ENCODE measurements at places on chromosomes 4 and X.

DNA sequence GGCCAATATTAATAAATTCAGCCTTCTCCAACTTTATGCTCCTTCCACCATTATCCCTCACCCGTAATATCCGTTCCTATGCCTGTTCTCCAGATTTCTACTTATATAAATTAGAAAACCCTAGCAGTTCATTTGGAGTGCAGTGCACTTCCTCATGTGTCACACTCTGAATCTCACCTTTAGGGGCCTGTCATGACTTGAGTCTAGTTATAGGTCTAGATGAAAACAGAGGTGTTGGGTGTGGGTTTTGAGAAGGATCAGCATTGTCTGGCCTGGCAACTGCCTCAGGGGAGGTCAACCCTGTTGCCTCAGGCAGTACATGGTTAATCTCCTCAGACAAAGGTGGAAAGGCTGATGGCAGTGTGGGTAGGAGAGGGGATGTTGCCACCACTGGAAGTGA is 876.8 kb downstream of the FAT4 start:
- DNase-seq, result no peak

- DNase-seq, result no peak
Observed at GRCh38 chr4:103306870-103307375, 108.8 kb upstream of the CENPE start.

DNA sequence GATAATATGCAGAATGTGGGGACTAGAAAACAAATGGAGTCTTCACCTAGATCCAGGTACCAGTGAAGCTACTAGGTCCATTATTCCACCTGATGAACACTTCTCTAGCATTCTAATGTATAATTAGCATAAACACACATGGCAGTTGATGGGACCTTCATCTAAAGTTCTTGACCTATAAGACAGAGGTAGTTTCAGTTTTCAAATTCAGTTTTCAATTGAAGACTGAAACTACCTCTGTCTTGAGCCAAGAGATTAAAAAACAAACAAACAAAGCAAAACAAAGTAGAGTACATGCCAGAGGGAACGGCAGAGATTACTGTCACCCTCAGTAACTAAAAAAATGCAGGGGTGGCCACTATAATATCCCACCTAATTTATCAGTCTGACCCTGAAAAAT is 199.9 kb upstream of the NEIL3 start:
- no peak for DNase-seq

GRCh38 chrX:87388381-87388780 is 129.2 kb upstream of the KLHL4 start:
- no peak for DNase-seq

DNA sequence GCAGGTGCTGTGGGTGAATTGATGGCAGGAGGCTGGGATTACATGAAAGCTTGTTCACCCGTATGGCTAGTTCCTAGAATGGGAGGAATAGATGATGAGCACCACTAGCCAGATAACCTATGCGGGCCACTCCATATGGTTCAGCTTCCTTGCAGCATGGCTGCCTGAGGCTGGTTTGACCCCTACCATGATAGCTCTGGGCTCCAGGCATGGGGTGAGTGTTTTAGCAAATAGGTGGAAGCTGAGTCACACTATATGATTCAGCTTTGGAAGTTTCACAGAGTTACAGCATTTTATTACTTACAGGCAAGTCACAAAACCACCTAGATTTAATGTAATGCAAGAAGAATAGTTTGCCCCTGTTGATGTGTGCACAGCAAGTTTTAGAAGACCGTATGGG is 603.2 kb downstream of the STIM2 start:
- DNase-seq, result no peak

DNA sequence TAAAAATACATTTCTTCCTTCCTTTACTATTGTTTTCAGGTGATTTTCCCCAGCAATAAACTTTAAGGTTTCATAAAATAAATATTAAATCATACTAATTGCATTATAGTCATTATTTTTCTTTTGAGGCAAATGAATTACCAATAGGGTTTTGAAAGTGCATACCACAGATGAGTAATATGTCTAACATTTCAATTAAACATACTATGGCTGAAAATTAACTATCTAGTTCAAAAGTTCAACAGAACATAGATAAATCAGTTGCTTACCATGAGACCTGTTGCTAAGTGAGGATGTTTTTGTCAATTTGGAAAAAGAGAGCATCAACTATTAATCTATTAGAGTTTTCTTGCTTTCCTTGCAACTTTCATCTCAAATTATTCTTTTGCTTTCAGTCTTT is 35.0 kb downstream of the NPY5R start:
- no peak for DNase-seq

DNA sequence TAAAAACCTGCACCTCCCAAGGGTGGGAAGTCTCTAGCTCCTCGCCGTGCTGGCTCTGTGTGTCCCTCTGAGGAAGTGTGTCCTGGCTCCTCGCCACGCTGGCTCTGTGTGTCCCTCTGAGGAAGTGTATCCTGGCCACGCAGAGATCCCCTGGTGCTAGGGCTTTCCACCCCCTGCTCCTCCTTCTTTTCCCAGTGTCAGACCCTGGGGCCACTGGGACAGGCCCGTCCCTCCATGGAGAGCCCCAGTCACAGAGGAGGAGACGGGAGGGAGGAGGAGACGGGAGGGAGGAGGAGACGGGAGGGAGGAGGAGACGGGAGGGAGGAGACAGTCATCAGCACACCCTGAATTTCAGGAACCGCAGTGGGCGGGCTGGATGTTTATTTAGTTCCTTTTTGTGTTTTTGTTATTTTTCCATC is 53.8 kb upstream of the HGFAC start:
- DNase-seq, result peak; percentile 23

DNA sequence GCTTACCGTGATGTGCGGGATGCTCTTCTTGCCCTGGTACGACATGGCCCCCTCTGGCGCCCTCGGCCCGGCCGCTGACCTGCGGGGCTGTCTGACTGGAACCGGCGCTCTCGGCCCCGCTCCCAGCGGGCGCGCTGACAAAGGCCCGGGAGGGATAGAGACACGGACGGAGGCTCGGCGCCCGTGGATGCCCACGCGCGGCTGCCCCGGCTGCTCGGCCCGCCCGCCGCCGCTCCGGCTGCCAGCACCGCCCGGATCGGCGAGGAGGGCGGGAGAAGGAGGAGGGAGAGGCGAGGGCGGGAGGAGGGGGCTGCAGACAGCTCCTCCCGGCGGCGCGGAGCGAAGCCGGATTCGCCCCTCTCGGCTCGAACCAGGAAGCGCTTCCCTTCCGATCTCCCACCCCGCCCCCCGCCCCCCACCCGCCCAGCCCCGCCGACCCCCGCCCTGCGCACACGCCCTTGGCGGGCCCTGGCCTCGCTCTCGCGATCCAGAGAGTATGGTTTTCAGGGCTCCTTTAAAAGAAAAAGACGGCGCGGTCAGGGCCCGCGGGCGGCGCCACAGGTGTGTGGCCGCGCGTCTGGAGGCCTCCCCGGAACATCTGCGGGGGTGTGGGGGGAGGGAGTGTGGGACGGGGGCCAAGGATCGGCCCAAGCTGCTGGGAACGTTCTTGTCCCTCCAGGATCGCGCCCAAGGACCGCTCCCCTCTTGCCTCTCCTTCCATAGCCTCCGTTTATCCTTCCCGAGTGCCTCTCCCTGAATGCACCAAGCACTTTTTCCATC is 4.5 kb downstream of the CRMP1 start:
- DNase-seq, result peak; percentile 87

DNA sequence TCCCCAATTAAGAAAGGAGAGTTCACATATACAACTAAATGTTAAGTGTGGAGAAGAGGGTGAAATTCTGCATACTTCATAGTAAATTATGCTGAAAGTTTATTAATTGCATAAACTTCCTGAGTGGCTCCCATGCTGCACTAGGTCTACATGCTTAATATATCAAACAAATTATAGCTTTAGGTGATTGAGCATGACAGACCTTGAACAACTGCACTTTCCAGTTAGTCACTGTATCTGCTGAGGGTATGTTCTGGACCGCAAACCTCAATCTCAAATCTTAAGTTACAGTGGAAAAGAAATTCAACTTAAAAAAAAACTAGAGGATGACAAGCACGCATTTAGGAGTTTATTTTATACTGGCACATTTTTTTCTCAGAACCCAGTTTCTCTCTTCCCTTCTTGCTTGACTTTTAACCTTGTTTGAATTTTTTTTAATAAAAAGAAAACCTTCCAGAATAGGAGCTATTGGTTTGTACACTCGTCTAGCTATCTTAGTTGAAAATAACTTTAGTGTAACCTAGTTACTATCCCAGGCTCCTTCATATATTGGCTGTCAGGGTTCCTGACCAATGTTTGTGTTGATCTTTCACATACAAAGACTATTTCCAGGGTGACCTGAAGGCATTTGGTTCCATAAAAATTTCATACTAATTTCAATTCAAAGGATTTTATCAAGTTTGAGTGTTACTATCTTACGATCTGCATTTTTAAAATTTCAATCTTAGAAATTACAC is 10.2 kb upstream of the FAM120C start:
- DNase-seq, result no peak

DNA sequence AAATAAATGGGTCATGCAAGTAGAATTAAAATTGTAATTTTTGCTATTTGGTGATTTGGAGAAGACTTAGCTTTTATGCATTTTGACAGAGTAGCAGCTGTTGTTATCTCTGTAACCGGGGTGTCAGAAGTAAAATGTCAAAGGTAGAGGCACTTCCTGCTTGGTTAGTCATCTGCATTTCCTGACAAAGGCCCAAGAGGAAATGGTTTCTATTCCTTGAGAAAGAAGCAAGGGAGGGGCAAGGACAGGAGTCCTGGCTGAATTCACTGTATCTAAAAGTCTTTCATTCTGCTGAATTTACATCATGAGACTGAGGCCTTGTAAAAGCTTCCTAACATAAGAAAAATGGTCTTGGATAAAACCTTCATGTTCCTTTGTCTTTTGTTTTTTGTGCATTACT is 550.9 kb upstream of the BOD1L1 start:
- no peak for DNase-seq

DNA sequence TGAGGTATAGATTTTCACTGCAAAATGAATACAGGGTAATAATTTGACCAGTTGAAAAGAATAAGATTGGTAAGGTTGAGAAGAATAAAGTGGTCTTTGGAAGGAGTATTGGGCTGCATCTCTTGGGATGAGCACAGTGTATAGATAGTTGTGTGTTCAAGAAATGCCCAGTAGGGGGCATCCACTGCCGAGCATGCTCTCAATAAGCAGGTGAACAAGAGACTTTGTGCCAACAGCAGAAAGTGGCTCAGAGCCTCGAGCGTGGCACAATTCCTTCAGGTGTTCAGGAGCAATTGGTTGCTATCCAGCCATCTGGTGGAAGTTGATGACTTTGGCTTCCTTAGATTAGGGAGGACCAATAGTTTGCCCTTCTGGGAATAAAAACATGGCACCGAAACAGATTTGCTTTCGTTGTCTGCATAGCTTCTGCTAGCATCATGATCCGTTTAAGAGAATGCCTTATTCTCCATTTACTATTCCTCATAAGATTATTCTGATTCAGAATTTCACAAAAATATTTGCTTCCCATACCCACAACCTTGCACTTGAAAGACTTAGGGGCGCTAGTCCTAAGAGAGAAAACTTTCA is 258.1 kb upstream of the NEIL3 start:
- peak; percentile 43 for DNase-seq

DNA sequence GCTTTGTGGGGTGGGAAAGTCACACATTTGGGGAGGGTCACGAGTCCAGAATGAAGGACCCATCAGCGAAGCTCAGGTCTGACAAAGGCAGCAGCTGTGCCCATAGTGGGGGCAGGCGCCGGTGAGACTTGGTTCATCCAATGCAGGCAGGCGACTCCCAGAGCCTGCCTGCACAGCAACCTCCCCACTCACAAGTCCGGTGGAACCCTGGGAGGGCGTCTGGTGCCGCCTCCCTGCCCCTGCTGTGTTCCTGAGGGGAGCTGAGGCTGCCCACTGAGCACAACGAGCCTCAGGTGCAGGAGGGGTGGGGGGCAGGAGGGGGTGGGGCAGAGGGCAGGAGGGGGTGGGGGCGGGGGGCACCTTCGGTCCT is 13.7 kb downstream of the LRPAP1 start:
- DNase-seq, result no peak

DNA sequence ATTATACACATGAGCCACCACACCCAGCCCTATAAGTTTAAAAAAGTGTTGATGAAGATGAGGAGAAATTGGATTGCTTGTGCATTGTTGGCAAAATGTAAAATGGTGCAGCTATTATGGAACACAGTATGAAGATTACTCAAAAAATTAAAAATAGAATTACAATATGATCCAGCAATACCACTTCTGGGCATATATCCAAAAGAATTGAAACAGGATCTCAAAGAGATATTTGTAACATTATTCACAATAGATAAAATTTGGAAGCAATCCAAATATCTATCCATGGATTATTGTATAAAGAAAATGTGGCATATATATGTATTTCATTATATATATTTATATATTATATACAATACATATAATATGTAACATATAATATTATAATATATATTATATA is 515.6 kb upstream of the GNPDA2 start:
- DNase-seq, result no peak

- DNase-seq, result no peak
Observed at GRCh38 chr4:100165809-100166208, 24.5 kb downstream of the DDIT4L start.

GRCh38 chrX:109862433-109862832 is 129.4 kb upstream of the ACSL4 start:
- DNase-seq, result no peak

DNA sequence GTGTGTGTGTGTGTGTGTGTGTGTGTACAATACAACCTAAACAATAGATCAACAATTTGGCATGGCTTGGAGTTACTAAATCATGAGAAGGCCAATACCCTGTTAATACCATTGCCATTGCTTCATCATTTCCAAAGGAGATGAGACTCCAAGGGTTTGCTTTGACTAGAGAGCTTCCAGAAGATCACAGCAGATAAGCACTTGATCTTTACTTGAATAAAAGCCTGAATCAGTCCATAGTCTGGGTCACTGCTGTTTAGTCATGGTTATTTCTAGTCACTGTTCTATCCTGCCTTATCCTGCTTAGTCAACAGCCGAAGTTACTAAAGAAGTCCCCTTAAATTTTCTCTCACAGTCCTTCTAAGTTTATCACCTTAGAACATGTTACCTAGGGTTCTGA is 58.2 kb downstream of the RAB40AL start:
- DNase-seq, result no peak

- peak; percentile 14 for DNase-seq
Observed at GRCh38 chrX:9466736-9467135, 1.9 kb downstream of the TBL1X start.

- DNase-seq, result no peak
Observed at GRCh38 chr4:74364652-74365491, at the start of gene EREG. Gene EREG, plus strand, starts transcription at chr4:74365145. Its CDS starts 164 bp downstream, at chr4:74365309.

- no peak for DNase-seq
Observed at GRCh38 chrX:45843518-45843917, 642.8 kb upstream of the DIPK2B start.

- no peak for DNase-seq
Observed at GRCh38 chrX:124018023-124018422, 56.5 kb downstream of the STAG2 start.
